ENCODE measurements at places on chromosomes 1 and 21.

DNA sequence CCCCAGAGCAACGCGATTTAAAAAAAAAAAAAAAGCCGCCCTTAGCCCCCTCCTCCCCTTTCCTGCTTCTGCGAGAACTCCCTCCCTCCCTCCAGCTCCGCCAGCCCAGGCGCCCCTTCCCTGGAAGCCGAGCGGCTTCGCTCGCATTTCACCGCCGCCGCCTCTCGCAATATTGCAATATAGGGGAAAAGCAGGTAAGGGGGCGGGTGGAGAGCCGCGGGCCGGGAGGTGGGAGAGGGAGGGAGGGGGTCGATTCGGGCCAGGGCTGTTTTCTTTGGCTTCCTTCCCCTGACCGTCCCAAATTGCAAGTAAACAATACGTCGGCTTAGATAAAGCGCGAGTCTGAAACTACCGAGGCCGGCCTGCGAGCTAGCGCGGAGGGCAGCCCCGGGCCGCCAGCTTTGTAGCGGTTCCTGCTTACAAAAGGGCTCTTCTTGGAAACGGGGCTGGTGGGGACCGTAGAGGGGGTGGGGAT, 408 bp downstream of the LMO4 start:
- no peak for DNase-seq

GRCh38 chr21:29149808-29150425, 19.5 kb downstream of the MAP3K7CL start:
- DNase-seq: peak; percentile 62

DNA sequence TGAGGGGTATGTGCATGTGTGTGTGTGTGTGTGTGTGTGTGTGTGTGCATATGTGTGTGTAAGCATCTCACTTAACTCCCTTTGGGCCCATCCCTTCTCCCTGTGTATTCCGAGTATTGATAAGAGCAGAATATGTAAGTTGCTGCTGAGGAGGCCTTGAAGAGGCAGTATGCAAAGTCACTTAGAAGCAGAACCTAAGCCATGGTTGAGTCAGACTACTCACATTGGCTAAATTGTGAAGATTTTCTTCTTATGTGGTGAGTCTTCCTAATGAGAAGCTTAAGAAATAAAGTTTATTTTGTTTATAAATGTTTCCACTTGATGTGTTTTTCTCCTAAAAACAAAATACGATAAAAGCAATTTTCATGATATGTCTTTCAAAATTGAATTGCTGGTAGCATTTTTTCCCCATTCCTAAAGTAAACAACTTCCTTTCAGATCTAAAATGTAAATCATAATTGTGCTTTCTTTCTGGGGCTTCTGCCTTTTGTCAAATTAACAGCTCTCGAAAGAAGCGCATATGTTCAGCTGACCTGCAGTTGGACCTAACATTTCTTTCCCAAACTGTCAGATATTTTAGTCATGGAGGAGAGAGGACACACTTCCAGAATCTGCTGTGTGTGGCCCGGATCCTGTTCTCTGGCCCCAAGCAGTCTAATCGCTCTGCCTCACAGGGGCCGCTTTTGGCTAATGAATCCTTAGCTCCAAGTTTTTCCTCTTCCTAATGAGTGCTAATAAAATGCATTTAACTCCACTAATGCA, 284.0 kb downstream of the DUSP10 start:
- DNase-seq: no peak

DNA sequence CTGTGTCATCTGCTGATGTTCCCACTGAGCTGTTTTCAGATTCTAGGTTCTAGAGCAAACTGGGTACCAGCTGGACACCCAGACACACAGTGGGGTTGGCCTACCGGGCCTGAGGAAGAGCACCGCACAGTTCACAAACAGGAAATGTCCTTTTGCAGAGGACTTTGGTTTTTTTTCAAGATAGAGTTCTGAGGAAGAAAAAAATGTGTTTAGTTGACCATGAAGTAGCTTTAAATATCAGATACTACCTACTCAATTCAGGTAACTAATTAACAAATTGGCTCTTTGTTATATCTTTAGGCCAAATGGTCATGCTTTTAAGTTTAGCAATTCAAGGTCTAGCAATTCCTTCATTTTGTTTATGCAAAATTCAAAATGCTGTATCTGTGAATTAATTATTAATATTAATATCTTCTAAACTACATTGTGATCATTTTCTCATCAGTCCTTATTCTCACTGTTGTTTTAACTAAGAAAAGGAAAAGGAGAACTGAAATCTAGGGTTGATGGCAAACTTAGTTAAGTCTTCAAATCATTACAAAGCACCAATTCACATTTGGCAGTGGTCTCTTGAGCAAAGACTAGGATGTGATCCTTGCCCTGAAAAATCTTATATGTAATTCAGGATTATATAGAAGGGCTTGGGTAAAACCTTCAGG, 17.2 kb upstream of the NCF2 start:
- no peak for DNase-seq

DNA sequence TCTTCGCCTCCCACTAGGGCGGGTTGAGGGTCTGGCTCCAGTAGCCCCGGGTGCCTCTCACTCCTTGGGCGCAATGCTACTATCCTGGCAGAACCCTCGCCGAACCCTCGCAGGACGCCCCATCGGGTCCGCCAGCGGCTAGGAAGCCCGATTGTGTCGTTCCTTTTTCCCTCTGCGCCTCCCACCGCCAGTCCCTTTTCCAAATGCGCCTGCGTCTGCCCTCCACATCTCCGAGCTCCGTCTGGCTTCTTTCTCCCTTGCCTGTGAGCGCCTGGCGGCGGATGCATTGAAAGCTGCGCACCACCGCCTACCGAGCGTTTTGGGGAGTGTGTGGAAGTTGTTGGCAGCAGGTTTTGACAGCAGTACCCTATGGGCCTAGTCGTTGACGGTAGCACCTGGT, 1.0 kb upstream of the DIRAS3 start:
- peak; percentile 58 for DNase-seq

DNA sequence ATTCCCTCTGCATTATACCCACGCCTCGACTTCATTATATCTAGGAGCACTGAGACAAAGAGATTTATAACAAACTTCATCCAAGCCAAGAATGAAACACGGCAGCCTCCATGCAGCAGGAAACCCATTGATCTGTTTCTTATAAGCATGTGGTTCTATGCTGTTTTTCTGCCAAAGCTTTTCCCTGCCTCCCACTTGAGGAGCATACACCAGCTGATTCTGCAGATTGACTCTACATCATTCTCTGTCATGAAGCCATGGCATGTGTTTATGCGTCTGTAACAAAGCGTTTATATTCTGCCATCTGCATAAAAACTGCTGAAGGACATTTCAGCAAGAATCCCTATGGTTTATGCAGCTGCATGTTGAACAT, 102.0 kb downstream of the CYYR1 start:
- DNase-seq: no peak

GRCh38 chr1:182147136-182147820, 85.8 kb upstream of the ZNF648 start:
- DNase-seq: peak; percentile 39

- DNase-seq: no peak
Measured at GRCh38 chr21:44530221-44530902, 9.6 kb downstream of the KRTAP10-1 start.

GRCh38 chr1:162988869-162989268, 80.3 kb upstream of the RGS4 start:
- DNase-seq: no peak

GRCh38 chr1:235781807-235782206, 84.9 kb downstream of the LYST start:
- DNase-seq: no peak

GRCh38 chr1:58839846-58840835, 56.3 kb upstream of the JUN start:
- peak; percentile 56 for DNase-seq

DNA sequence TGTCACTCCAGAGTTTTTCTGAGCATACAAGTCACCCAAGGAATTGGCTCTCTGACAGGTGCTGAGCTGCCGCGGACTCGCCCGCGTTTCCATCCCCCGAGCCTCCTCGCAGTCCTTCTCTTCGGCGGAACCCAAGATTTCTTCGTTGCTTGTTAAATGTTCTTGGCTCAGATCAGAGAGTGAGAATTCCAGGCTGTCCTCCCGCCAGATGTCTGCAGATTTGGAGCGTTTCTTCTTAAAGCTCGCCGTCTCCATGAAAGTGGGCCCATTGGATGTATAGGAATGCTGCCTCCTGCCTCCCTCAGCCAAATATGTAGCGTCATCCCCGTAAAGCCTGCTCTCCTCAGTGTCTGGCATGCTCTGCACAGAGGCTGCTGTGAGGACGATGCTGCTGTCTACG, 77.8 kb downstream of the TIAM1 start:
- no peak for DNase-seq

GRCh38 chr1:116560704-116561490, 9.9 kb downstream of the CD58 start:
- DNase-seq: no peak

Data from bronchial epithelial cell (primary cell).